DMS79 treated with DMSO at 0.1 percent for 48 hours (cell line): ENCODE measurements at places on chromosomes 5 and 9.

DNA sequence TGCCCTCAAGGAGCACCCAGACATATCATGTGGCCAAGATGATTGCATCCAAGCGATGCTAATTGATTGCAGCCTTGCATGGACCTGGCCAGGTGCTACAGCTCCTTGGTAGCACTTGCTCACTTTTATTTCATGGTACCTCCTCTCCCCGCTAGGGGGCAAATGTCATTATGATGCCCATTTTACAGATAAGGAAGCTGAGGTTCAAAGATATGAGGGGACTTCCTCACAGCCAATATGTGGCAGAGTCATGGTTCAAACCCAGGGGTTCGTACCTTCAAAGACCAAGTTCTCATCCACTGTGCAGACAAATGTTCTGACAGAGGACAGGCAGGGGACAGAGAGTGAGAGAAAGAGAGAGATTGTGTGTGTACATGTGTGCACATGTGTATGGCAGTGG lies 21.9 kb upstream of the KCNMB1 start:
- DNase-seq: no peak

GRCh38 chr9:111953444-111953843 lies 56.8 kb downstream of the UGCG start:
- no peak for DNase-seq

- DNase-seq: no peak
Observed at GRCh38 chr5:10595672-10596309, 31.9 kb downstream of the ANKRD33B start.

- DNase-seq: no peak
Observed at GRCh38 chr5:52690236-52690768, 97.4 kb upstream of the ITGA1 start.

DNA sequence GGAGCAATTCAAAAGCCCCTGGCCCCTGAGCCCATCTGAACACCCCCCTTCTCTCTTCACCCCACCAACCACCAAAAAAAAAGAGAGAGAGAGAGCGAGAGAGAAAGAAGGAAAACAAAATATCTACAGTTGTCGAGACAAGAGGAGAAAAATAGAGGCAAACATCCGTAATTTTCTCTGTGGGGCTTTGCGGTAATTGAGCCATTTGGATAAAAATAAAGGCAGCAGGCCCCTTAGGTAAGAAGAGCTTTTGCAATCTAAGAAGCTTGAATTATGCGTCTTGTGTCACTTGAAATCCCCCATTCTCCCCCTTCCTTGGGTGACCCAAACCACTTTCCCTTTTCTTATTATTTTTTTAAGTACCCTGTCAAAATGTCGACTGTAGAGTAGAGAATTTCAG lies 35.5 kb upstream of the FUBP3 start:
- no peak for DNase-seq

- no peak for DNase-seq
Observed at GRCh38 chr5:40277161-40277906, 402.4 kb upstream of the PTGER4 start.

- peak; percentile 39 for DNase-seq
Observed at GRCh38 chr5:40853632-40854192, 12.5 kb downstream of the CARD6 start.

DNA sequence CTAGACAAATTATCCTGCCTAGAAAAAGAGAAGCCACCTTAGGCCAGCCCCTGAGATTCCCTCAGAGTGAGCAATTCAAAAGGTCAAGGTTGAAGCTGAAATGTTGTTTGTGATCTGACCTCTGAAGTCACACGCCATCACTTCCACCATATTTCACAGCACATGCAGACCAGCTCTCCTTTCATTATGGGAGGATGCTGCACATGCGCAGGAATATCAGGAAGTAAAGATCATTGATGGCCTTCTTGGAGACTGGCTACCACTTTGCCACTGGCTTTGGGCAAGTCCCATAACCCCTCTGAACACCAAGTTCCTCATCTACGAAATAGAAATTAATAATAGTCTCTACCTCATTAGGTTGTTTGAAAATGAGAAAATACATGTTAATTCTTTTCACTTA lies 39.5 kb downstream of the CDO1 start:
- DNase-seq: no peak

DNA sequence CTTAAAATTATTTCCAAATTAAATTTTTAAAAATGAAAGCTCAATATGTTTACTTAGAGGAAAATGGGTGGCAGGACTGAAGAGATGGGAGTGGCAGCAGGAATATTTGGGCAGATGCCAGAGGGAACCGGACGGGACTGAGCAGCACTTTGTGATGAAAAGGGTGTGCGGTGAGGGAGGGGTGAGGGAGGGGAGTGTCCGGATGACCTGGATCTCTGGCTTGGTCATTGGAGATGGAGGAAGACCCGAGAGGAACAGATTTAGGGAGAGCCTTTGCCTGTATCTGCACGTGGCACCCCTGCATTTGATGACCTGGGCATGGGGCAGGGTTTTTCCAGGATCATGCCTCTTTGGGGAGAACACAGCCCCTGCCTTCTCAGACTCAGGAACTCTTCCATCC lies 201.1 kb upstream of the MVB12B start:
- DNase-seq: no peak

DNA sequence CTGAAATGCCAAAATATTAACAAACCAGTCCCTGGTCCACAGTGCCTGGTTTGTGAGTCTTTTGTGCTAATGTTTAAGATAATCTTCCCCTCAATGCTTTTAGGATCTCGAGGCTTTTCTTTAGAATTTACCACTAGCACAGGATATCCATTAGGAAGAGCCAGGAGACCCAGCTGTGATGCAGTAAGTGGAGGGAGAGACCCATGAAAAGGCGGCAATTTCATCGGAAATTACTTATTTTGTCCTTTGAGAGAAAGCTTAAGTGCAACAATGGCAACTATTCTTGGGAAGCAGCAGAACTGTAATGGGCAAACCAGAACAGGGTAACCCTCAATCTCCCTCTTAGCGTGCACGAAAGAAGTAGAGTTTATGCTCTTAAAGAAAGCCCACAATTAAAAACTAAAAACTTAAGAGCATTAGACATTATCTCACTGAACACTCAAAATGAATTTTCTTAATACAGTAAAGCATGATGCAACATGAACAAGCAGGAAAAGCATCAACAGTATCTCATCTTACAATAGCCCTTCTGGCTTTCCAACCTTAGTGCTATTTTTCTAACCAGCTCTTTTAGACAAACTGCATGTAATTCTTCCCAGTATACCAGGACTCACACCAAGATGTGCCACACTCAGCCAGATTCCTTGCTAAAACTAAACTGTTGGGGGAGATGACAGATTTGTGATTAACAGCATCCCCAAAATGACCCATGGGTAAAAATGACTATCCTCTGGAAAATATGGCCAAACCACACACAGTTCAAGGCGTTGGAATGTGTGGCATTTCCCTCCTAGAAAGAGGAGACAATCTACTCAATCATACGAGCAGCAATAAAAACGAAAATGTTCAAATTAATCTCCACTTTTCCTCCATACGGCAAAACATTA lies 36.4 kb downstream of the PWWP2A start:
- no peak for DNase-seq

DNA sequence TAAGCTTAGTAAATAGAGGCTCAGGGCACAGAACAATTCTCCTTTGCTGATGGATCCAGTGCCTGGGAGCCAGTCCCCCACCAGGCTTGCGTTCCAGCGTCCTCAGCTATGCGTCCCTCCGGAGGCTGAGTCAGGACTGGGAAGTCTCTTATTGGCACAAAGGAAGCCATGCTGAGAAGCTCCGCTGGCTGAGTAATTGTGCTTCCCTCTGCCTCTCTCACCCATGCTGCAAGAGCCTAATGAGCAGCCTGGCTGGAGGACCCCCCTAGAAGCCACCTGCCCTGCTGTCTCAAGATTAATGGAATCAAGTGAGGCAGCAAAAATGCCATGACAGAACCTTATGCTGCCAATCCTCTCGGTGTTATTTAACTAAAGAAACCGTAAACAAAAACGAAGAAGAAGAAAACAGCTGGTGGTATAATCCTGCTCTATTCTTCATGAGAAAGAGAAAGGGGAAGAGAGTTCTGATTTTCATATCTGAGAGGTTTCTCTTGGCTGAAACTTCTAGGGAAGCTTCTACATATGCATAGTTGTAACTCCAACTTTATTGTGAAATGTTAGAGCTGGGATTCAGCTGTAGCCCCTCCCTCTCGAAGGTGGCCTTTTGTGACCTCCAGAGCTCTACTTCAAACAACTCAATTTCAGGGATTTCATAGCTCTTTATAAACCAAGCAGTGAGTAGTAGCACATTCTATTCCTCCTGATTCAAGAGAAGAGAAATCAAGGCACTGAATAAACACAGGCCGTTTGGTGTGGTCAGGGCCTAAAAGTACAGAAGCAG lies 185.4 kb upstream of the SEMA6A start:
- no peak for DNase-seq

DNA sequence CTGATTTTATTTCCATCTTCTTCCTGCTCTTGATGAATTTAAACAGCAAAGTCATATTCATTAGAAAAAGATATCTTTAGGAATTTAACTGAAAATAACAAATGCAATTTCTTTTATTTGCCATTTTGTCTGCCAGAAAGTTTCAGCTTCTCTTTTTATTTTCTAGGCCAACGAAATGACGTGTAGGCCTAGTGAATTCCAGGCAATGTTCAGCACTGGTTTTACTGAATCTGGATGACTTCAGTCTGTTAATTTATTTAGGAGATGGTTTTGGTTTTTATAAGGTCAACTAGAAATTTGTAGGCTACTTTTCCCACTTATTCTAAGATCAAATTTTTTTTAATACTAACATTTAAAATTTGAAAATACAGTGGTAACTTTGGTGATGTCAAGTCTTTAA lies 129.1 kb upstream of the VCAN start:
- DNase-seq: no peak

GRCh38 chr9:131101207-131101964 lies 5.1 kb downstream of the AIF1L start:
- DNase-seq: no peak

DNA sequence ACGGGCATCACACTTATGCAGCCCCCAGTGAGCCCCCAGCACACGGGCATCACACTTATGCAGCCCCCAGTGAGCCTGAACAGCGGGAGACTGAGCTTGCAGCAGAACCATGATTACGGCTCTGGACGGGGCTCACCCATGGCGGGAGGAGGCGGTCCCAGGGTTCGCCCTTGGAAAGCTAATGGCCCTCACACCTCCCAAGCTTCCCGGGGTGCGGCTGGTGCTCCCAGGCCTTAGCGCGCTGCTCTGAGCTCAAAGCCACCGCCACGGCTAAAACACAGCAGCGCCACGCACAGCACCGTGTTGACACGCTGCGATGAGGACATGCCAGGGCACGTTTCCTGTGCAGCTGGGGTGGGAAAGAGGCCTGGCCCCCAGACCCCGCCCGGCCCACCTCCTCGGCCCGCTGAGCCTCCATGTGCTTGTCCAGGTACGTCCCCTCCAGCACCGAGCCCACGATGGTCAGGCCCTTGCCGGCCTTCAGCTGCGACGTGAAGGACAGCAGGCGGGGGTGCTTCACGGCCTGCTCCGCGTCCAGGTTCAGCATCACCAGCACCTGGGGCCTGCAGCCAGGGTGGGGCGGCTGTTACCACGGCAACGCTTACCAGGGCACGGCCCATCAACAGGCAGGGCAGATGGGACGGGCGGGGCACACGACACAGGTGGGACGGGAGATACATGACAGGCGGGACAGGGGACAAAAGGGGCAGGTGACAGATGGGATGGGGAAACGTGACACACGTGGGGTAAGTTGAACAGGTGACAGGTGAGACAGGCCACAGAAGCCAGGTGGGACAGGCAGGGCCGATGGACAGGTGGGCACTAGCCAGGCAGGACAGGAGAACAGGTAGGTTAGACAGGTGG lies 38.4 kb downstream of the SLC12A7 start:
- DNase-seq: no peak

DNA sequence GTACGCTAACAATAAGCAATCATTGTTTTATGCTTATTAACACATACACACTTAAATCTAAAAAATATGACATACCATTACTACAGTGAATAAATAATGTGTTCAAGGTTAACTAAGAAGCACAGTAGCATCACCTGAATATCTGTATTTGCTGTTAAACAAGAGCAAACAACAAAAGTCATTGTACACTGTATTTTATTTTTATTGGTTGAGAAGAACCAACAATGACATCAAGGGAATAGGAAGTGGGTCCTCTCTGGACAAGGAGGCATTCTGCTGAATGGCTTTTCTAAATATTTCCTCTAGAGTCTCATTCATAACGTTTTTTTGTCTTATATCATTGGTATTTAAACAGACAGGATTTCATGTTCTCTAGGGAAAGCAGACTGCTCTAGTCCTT lies 460.4 kb downstream of the CDH9 start:
- DNase-seq: no peak

DNA sequence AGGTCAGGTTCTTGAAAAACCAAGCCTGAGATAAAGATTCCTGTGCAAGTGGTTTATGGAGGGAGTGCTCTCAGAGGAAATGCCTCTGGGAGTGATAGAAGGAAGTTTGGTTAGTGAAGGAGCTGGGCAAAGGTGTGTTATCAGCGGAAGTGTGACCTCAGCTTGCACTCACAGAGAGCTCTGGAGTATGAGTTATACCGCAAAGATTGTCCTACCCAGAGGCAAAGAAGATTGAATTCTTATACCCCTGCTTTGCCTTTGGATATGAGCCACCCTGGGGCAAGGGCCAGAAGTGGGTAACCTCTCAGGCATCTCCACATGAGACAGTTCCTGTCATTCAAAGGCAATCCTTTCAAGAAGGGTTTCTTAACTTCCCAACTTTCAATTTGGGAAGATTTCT lies 145.6 kb downstream of the MUSK start:
- no peak for DNase-seq

DNA sequence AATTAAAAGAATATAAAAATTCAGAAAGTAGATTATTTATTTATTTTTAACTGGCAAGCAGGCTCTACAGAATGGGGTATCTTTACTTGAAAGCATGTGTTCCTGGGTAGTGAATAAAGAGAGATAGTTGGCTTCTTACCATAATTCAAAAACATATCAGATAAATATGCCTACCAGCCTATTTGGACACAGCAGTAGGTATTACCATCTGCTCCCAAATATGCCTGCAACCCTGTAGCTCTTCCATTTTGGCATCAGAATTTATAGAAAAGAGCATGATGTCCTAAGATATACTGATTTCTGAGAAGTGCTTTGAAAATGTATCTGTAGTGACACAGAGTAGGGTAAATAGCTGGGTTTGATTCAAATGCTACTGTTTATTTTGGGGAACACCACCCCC lies 1300.5 kb upstream of the DMAC1 start:
- DNase-seq: no peak

DNA sequence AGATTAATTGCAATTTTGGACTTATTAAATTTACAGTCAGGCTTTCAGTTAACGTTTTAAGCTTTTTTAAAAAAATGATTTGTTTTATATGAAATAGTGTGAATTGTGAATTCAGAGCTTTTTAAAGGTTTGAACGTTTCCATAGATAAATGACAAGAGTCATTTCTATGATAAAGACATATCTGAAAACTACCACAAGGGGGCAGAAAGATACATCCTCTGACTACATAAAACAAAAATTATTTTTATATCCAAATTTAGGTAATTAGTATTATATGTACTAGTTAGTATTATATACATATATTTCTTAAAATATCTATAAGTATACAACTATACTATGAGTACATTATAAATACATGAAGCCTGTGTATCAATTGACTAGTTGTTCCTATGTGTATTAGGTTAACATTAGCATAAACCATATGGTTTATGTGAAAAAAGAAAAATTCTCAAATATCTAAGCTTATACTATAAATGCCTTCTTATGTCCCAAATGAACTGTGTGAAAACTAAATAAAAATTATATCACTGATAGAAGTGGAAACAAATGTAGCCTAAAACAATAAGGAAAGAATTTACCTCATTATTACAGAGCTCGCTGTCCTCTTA lies 155.2 kb downstream of the MEF2C start:
- no peak for DNase-seq

- DNase-seq: no peak
Observed at GRCh38 chr5:141603923-141604717, 14.7 kb downstream of the DIAPH1 start.

- no peak for DNase-seq
Observed at GRCh38 chr9:134659688-134660131, 18.1 kb downstream of the COL5A1 start.
